ENCODE measurements at places on chromosomes 16 and 17.

GRCh38 chr17:29837531-29837930 lies 92.5 kb downstream of the SSH2 start:
- no peak for DNase-seq

- no peak for DNase-seq
These were observed 628 bp downstream of the GABARAPL2 start for GRCh38 chr16:75566758-75567255.

DNA sequence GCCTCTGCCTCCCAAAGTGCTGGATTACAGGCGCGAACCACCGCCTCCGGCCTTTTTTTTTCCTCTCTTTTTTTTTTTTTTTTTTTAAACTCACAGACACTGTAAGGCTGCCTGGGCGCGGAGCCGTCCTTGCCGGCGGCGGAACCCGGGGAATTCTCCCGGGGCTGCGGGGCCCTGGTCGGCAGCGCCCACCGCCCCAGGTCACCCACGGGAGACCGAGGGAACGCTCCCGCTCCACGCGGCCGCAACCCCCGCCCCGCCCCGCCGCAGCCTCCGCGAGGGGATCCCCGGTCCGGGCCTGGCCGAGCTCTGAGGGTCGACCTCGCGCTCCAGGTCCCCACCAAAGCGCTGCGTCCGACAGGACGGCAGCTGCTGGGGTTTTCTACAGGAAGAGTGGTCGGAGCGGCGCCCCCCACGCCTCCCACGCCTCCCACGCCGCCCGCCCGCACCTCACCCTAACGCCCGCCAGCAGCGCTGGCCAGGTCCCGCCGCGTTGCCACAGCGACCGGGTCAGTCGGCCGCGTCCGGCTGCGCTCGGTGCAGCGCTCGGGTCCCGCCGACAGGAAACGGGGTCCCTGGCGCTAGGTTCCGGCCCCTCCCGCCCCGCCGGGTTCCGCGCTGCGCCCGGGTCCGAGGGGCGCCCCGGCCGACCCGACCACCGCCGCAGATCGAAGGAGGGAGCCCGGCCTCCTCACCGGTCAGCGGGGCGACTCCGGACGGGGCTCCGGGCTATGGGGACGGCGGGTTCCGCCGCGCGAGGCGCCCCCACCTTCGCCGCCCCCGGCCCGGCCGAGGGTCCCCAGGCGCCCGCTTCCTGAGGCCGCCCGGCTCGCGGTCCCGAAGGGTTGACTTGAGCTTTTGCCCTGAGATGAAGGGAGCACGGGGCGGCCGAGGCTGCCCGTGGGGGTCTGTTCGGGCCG lies at the start of gene CCDC57:
Gene CCDC57, minus strand, starts transcription at position 512 of the 920 bp plus-strand sequence. CDS start 10,898 bp downstream, outside the sequence.
- peak; percentile 73 for DNase-seq

DNA sequence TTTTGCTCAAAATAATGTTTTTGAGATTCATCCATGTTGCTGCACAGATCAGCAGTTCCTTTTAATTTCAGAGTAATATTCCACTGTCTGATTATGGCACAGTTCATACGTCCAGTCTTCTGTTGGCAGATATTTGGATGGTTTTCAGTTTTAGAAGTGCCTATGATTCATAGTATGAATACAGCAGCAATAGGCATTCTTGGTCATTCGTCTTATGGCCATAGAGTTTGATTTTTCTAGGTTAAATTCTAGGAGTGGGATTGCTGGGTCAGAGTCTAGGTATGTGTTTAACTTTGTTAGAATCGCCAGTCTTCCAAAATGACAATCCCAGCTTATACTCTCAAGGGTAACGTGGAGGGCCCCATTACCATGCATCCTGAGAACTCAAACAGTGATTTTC lies 11.5 kb upstream of the IL34 start:
- DNase-seq: no peak

DNA sequence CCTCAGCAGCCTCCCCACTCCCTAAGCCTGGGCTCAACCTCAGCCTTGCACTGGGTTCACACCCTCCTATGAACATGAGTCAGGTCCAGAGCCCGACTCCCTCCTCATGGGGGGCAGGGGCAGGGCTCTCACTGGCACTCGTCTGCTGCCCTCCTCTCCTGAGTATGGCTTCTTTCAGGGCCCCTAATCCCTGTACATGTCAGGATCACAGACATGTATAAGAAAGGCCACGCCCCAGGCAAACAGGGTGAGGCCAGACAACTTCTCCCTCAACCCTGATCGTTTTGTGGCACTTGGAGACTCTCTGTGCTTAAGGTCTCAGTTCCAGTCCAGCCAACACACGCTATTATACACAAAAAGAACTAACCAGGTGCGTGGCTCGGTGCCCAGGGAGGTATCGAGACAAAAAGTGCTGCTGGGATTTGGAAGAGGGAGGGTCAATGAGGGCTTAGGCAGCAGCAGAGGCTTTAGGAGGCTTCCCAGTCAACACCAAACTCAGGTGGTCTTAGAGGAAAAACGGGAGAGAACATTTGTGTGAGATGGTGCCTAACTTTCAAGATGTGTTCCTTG lies 45.2 kb downstream of the CMTM3 start:
- DNase-seq: no peak

GRCh38 chr17:48406936-48407567 lies 23.0 kb downstream of the SKAP1 start:
- no peak for DNase-seq

GRCh38 chr17:5707482-5707881 lies 123.2 kb upstream of the NLRP1 start:
- DNase-seq: no peak

DNA sequence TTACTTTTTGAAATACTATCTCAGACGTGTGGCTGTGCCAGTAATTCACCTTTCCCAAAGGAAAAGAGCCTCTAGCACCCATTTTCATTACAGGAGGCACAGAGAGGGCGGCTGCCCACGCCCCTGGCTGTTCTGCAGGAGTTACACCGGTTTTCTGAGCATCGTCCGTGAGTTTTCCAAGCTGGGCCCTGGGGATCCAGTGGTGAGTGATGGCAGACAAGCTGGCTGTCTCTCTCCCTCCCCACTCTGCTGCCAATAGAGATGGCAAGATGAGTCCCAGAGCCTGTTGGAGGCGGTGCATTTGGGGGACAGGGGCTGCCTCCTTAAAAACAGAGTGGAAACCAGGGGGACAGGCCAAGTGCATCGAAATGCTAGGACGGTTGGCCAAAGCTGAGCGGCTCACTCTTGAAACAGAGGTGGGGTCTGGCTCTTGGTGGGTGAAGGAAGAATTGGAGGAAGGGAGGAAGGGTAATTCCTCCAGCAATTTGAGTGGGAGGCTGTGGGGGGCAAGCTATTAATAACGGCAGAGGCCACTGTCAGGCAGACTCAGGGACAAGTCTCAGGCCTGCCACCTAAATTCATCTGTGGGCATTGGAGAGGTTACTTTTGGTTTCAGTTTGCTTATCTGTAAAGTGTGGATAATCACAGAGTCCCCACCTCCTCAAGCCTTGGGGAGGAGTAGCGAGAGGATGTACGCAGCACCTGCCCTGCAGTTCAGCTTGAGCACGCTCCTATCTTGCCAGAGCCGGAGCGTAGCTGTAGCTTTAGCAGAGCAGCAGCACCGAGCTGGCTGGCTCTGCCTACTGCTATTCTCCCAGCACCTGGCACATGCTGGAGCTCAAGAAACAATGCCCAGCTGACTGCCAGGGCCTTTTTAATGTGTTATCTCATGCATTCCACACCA lies 7.5 kb upstream of the NOS2 start:
- no peak for DNase-seq

DNA sequence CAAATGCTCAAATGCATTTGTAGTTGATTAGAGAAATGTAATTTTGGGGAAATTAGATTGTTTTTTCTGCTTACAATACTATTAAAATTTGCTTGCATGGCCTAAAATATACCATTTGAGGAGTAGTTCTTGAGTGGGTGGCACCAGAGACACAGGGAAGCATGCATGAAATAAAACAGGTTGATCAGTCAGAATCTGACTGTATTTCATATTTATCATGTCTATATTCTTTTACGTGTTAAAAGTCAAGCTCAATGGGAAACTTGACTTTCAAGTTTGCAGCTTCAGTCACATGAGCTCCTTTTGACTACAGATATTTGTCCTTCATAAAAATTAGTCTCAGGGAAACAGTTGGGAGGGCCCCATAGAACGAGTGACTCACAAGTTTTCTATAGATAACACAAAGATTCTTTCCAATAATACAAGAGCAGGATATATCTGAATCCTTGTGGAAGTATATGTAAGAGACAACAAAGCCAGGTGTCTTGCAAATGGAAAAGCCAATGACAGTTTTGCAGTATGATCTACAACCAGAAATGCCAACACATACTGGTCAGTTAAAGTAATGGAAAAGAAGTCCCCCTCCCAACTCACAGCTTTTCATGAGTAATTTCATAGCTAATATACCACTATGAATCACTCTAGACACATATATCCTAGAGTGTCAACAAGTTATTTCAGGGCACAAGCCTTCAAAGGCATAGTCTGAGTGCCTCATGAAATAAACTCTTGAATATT lies 42.2 kb upstream of the CORO6 start:
- no peak for DNase-seq
